ENCODE measurements at places on chromosomes 5 and 9.

GRCh38 chr5:125348936-125349831 is 602.7 kb upstream of the ZNF608 start:
- no peak for DNase-seq

DNA sequence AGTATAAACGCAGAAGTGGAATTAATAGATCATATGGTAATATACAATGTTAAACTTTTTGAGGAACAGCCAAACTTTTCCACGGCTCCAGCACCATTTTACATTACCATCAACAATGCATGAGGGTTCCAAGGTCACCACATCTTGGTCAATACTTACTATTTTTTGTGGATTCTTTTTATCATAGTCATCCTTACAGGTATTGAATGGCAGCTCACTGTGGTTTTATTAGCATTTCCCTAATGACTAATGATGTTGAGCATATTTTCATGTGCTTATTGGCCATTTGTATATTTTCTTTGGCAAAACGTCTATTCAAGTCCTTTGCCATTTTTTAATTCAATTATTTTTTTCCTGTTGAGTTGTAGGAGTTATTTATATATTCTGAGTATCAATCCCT is 14.1 kb upstream of the RAPGEF6 start:
- DNase-seq = no peak

- no peak for DNase-seq
Observed at GRCh38 chr5:133713751-133714150, 101.4 kb upstream of the FSTL4 start.

DNA sequence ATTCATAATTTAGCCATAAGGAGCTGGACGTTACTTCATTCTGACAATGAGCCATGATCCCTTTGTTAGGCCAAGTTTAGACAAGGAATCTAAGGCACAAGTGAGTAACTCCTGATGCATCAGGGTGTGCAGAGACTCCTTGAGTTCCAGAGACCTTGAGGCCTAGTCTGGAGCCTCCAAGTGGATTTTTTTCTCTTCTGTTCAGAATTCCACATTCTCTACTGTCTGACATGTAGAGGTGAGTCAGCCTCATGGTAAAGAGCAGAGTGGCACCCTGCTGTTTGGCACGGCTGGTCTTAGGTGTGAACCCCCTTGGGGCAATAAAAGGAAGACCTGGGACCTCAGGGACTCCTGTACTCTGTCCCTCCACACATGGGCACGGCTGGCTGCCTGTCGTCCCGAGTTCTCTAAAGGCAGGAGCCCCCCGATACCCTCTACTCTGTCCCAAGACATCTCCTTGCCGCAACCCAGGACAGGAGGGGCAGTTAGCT is 22.0 kb upstream of the TGFBI start:
- DNase-seq = peak; percentile 99

DNA sequence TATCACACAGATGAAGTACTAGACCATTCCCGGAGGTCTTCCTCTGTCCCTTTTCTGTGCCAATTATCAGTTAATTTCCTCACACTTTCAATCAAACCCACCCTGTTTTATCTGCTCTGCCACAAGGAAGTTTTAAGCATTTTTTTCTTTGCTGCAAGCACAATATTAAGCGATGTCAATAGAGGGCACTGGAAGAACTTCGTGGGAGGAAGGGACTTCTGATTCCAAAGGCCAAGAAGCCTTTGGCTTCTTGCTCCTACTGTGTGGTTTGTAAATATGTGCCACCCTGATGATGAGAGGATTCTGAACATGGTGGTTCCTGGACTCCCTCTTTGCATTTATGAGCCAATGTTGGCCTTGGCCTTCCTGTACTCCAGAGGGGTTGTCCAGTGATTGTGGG is 1712.5 kb upstream of the C9orf72 start:
- no peak for DNase-seq

GRCh38 chr9:20358207-20358606 is 264.1 kb downstream of the MLLT3 start:
- no peak for DNase-seq
